ENCODE measurements at places on chromosomes 1 and 21.

DNA sequence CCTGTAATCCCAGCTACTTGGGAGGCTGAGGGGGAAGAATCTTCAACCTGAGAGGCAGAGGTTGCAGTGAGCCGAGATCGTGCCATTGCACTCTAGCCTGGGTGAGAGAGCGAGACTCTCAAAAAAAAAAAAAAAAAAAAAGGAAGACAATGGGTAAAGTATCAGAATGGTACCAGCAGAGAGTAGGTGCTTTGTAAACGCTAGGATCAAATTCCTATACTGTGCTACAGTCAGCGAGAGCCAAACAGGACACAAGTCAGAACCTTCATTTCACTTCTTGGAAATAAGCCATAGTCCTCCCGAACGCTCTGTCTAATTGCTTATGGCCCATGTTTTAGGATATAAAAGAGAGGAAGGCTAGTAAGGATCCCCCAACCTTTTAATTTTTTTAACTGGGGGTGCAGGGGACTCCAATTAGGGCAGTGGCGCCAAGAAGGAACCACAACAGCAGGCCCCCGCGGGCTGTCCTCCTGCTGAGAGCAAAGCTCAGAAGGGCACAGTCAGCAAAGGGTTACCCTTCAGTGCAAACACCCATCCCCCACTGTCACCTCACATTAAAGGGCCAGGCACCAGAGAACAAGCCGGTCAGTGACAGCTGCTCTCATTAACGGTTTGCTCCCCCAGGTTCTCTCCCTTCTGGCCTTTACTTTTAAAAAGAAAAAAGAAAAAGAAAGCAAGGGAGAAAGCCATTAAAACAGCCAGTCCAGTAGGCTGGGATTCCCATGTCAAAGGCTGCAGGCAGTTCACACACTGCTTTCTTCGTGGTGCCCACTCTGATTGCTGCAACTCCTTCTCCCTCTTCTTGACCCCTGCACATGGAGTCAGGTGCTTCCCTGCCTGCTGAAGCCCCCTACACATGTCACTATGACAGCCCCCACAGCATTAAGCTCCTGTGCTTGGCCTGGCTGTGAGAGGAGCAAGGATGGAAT lies 69.4 kb downstream of the PLPP3 start:
- no peak for DNase-seq

DNA sequence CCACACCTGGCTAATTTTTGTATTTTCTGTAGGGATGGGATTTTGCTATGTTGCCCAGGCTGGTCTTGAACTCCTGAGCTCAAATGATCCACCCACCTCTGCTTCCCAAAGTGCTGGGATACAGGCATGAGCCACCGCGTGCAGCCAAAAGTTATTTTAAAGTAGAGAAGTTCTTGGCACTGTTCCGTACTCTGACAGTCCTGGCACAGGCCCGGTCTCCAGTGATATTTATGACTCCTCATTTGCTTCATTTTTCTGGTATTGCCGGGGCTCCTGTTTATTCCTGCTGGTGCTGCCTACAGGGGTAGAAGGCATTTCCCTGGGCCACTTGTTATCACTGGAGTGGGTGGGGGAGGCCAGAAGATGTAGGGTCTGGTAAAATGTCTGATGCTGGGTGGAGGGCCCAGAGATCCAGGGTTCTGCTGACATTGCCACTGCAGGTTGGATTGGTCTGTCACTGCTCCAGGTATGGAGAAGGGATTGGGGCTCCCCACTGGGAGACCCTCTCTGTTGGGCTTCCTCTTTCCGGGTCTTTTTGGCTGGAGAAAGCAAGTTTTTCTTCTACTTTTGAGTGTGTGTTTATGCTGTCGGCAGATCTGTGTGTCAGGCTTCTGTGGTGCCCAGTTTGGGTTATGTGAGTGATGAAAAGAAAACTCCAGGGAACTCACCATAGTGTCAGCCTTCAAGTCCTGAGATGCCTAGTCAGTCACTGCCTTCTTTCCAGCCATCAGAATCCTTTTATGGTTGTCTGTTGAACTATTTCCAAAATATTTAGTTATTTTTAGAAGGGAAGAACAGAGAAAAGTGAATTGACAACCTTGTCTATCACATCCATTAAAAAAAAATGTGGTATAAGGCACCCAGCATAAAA lies 4.5 kb downstream of the MROH7 start:
- DNase-seq = no peak

- DNase-seq = no peak
Measured at GRCh38 chr1:200873116-200873670, 412 bp downstream of the GPR25 start.

GRCh38 chr1:52899445-52899894 lies 22.1 kb downstream of the ECHDC2 start:
- no peak for DNase-seq

DNA sequence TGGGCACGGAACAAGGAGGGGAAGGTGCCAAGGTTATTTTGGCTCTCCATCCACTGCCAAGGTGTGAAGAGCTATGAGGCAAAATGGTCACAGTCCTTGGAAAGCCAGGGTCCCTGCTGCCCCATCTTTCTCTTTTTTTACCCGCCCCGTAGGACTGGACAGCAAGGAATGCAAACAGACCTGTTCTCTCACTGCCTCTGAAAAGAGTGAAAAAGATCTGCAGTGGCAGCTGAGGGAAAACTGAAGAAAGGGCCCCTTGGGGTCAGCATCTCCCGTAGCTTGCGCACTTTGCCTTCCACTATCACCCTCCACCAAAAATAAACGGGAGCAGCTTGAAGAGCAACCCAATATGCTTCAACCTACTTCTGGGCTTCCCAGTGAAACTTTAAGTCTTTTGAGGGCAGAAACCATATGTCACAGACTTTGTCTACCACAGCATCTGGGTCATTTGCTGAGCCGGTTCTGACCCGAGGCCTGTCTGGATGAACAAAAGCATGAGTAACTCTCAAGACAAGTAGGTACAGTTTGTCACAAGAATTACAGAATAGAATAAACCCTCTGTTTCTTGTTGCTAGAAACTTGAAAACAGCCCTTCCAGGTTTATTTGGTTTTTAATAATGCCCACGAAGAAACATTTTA lies 9.4 kb upstream of the KIF14 start:
- DNase-seq = no peak

- DNase-seq = no peak
Measured at GRCh38 chr1:56973923-56974742, 8.3 kb upstream of the C8B start.

Measured in ACHN (cell line).